ENCODE measurements at places on chromosomes 7 and 10. TPM values are rescaled to one million over a fixed set of nuclear protein-coding genes. Genes with fewer than 3 reads are reported as not detected.

The ZP3 gene
- total RNA-seq = 0.22 TPM

The ZNF736 gene
- total RNA-seq = 0.97 TPM

The ATP6V0E2 gene
- total RNA-seq = 81.1 TPM

The C10orf95 gene
- total RNA-seq = 0.92 TPM

The FFAR4 gene
- 0.68 TPM for total RNA-seq

The SHTN1 gene
- total RNA-seq = 49.6 TPM

The NPY4R gene
- total RNA-seq = 0.13 TPM

DNA sequence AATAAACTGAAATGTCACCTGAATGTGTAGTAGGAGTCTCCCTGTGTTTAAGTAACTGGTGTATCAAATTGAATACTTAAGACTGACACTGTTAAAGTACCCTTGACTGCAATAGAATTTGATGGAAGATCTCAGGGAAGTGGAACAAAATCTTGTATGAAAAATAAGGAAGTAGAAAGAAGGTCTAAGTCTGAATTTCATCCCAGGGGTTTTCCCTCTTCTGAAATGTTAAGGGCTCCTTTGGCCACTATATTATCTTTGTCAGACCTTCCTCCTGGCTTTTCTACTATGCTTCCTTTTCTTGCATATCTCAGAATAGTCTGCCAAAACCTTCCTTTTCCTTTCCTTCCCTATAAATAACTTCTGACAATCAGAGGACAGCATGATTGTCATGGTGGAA is 59.6 kb downstream of the BLNK start:
- ATAC-seq = no peak

GRCh38 chr10:73889014-73889413 is 14.7 kb upstream of the CAMK2G start:
- ATAC-seq = peak; percentile 67

DNA sequence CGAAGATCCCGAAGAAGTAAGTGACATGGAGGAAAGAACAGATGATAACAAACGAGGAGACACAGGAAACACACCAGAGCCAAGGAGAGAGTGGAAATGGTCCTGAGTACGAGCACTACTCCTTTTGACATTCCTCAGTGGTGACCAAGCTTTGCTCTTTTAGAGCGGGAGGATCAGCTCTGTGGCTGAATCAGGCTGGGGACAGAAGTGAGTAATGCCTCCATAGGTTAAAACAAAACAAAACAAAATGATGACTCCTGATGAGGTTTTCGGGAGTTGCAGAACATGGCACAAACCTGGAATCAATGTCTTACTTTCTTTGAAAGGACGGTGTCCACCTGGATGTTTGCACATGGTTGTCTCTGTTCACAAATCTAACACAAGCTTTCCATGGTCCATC is 30.3 kb upstream of the TCF7L2 start:
- no peak for ATAC-seq

- ATAC-seq = no peak
Measured at GRCh38 chr7:26166684-26167266, 14.8 kb downstream of the NFE2L3 start.

GRCh38 chr10:126259760-126260479 is 128.4 kb downstream of the ADAM12 start:
- ATAC-seq = peak; percentile 61

DNA sequence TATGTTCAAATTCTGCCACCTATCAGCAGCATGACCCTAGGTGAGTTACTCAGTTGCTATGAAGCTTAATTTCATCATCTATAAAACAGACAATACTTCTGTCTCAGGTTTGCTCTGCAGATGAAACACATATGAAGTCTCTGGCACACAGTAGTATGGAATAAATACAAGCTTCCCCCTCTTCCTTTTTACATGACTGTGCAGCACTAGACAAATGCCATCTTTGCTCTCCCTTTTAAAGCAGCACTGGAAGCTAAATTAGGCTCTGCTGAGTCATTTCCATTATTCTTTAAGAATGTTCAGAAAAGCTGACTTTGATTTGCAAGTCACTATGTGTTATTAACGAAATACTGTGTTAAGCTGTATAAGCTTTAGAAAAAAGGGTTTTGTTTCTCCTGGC is 40.7 kb upstream of the ANAPC16 start:
- peak; percentile 52 for ATAC-seq

GRCh38 chr7:139603896-139604295 is 80.4 kb downstream of the CLEC2L start:
- ATAC-seq = no peak

- ATAC-seq = no peak
Measured at GRCh38 chr7:47142169-47142866, 439.6 kb downstream of the TNS3 start.

DNA sequence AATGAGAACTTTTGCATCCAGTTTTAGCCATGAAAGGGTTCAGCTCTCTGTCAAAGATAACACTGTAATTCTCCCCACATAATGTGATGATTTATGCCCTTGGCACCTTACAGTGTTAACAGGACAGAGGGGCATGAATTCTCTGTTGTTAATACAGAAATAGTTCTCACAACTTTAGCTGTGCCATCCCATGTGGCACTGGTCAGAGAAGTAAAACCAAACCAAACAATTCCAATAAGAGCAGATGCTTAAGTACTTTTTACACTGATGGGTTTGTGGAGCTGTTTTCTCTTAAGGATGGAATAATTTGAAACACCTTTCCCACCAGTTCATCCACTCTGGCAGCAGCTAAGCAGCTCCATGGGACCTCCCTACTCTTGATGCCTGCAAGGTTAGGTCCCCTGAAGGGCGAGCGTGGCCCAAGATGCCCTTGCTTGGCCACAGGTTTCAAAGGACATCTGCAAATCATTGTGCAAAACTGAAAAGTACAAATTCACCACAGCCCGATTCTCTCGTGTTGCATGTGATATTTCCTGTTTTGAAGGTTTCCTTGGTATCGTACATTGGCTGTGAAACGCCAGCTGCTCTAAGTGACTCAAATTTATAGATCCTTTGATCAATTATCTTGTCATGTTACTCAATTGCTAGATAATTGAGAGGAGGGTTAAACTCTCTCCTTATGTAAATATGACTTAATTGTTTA is 82.5 kb upstream of the CREB5 start:
- ATAC-seq = no peak

All from motor neuron (in vitro differentiated cells).